Stimulated activated CD4-positive, alpha-beta T cell treated with anti-CD3 and anti-CD28 coated beads, Interleukin-4, amount 100 ng/mL, for 4 hours (primary cell): ENCODE measurements at places on chromosomes 1 and 21.

DNA sequence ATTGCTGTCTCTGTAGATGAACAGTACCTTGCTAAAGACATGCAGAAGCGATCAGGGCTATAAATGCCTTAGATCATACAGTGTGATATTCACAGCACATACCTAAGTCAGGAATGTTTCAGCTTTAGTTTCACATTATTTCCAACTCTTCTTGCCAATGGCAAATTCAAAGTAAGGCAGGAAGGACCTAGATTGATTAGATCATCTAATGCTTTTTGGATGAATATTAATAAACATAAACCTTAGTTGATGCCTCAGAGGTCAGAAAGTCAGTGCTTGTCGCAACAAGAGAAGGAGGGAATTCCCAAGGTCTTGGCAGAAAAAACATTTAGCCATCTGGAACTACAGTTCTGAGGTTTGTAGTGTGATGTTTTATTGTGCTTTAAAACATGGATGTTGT lies 122.3 kb downstream of the TNFSF18 start:
- no peak for DNase-seq

- no peak for DNase-seq
These were observed 198.6 kb downstream of the SDCCAG8 start for GRCh38 chr1:243454328-243454997.

DNA sequence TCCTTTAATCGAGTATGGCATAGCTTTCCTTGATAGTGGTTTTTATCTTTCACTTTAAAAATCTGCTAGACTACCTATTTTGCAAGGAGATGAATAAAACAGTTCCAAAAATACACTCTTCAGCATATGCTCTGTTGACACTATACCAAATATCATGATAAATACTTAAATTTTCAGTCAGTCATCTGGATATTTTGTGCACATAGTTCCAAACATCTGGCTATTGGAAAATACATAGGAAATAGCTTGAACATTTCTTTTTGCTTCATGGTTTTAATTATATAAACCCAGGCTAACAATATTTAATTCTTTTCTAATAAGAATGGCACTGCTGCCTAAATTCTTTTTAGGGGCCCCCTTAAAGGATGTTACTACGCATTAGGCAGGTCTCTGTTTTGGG lies 342.1 kb downstream of the NEGR1 start:
- DNase-seq: no peak

DNA sequence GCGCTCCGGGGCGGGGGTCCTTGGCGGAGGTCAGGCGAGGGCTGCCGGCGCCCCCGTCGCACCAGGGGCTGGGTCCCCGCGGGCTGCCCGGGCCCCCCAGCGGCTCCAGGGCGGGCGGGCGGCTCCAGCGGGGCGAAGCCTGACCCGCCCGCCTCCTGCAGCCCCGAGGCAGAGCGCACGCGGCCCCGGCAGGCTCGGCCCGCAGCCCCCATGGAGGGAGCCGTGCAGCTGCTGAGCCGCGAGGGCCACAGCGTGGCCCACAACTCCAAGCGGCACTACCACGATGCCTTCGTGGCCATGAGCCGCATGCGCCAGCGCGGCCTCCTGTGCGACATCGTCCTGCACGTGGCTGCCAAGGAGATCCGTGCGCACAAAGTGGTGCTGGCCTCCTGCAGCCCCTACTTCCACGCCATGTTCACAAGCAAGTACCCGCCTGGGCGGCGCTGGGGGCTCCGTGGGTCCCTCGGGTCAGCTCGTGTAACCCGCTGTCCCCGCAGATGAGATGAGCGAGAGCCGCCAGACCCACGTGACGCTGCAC lies 817 bp downstream of the KLHL17 start:
- DNase-seq: no peak

- DNase-seq: no peak
These were observed 29.9 kb downstream of the HHAT start for GRCh38 chr1:210358626-210359025.

DNA sequence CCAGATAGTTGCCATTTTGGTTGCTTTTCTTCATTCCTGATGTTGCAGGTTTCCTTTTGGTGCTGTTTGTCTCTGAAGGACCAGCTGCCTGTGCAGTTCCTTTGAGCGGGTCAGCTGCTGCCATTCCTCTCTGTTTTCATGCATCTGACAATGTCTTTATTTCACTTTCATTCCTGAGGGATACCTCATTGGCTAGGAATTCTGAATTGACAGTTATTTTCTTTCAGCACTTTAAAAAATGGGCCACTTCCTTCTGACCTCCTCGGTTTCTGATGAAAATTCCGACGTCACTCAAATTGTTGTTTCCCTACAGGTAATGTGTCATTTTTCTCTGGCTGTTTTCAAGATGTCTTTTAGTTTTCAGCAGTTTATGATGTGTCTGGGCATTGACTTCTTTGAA lies 24.8 kb downstream of the CCSAP start:
- DNase-seq: no peak

- no peak for DNase-seq
These were observed 1.3 kb downstream of the LRRC38 start for GRCh38 chr1:13512472-13512871.

DNA sequence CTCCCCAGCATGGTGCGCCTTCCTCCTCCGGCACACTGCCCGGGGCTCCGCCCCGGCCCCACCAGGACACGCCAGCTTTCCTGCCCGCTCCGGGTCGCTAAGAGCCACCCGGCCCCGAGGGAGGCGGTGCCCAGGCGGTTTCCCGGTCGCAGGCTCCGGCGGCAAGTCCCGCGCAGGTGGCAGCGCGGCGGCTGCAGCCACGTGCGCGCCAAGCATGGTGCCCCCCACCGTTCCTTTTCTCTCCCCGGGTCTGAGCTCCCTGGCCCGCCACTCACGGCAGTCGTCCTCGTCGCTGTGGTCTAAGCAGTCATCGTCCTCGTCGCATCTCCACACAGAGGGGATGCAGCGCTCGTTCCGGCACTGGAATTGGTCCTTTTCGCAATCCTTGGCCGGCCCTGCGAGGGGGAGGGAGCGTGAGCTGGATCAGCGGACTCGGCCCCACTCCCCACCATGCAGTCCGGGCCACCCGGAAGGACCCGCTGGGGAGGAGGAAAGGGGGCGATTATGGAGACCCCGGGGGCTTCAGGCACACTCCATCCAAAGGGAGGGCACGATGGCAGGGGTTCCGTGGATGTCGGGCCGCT lies 1.2 kb downstream of the LRP8 start:
- no peak for DNase-seq

GRCh38 chr21:26116456-26117011 lies 54.0 kb downstream of the APP start:
- no peak for DNase-seq

GRCh38 chr1:155873860-155874259 lies 14.5 kb downstream of the SYT11 start:
- DNase-seq: no peak

DNA sequence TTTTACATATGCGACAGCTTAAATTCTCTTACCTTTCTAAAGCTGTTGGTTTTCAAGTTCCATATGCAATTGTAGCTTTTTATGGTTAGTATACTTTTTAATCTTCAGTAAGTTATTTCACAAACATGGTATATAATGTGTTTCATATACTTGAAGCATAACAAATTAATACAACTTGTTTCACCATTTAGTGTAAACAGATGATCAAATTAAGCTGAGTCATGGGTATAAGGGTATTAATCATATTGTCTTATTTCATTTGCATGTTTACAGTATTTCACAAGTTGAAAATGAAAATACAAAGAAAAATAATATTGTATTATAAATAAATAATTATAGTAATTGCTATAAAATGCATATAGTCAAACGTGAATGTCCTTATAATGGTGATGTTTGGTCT lies 92.1 kb downstream of the PTPRC start:
- no peak for DNase-seq

- DNase-seq: no peak
These were observed 36.4 kb downstream of the WNT9A start for GRCh38 chr1:227911376-227911775.

DNA sequence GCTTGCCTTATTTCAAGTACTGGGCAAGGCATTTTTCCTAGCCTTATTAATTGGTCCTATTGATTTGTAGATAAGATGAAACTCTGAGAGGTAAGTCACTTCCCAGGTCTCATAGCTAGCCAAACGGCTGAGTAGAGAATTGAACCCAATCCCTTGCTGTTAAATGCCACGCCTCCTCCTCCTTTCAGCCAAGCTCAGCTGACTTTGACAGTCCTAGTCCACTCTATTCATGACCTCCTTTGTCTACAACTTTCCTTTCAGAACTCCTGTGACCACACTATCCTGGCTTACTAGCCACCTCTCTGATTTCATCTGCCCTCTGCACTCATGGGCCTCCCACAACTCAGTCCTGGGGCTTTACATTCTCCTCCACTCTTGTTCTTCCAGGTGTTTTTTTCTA lies 3.9 kb upstream of the NGF start:
- DNase-seq: no peak

GRCh38 chr1:166383137-166383536 lies 216.3 kb upstream of the FAM78B start:
- DNase-seq: no peak

DNA sequence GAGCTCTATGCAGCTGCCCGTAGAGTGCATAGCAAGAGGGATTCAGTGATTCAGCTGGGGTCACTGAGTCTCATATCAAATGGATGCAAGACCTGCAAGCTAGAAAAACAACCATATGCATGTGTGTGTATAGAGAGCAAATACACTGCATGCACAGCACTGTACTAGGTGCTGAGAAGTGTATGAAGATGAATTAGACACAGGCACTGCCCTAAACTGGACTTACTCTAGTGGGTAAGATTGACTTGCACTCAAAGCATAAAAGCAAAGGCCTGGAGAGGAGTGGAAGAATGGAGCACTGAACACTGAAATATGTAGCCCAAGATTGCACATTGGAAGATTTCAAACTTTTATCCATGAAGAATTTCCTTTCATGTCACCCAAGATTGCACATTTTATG lies 5.5 kb upstream of the GBP1 start:
- no peak for DNase-seq

GRCh38 chr1:228976316-228976715 lies 241.0 kb downstream of the RHOU start:
- DNase-seq: no peak

- no peak for DNase-seq
These were observed 85.6 kb downstream of the PAX7 start for GRCh38 chr1:18716112-18716784.

DNA sequence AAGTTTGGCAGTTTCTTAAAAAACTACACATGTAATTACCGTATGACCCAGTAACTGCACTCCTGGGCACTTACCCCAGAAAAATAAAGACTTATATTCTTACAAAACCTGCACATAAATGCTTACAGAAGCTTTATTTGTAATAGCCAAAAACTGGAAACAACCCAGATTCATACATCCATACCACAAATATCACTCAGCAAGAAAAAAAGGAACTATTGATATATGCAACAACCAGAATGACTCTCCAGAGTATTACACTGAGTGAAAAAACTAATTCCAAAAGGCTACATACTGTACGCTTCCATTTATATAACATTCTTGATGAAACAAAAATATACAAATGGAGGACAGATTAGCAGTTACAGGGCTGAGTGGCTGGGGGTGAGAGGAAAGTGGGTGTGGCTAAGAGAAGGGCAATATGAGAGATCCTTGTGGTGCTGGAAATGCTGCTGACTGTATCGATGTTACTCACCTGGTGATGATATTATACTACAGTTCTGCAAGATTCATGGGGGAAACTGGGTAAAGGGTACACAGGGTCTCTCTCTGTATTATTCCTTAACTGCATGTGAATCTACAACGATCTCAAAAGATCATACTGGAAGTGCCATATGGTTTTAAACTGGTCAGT lies 96.0 kb upstream of the GNG4 start:
- DNase-seq: no peak

DNA sequence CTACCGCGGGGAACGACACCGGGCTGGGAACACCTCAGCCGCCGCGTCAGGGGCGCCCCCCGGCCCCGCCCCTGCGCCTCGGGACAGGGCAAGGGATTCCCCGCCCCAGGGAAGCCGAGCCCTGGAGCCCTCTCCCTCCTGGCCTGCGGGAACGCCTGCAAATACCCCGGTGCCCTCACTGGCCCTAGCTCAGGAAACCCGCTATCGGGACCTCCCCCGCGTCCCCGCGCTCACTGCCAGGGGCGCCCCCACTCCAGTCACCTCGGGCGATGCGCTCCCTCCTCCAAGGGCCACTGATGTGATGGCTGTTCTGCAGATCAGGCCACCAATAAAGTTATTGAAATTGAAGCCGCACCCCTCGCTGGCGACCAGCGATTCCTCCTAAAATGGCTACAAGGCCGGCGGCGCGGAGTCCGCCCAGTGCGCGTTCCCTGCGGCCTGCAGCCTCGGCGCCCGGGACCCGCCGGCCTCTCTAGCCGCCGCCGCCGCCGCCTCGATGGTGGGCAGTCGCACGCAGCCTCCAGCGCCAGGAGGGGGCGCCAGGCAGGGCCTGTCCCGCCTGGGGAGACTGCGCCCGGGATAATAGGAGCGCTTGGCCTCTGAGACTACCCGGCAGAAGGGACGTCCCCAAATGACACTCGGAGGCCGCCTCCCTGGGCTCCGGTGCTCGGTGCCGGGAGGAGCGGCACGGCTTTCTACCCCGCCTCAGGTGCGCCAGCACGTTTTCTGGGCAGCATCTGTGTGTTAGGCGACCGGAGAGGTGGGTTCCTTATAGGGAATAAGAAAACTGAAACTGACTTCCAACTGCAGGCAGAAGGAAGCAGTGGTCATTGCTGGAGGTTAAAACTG lies at the start of gene PRKAB2:
Gene PRKAB2, minus strand, starts transcription at position 303 of the 849 bp plus-strand sequence. CDS start 326 bp downstream, outside the sequence.
- peak; percentile 91 for DNase-seq

DNA sequence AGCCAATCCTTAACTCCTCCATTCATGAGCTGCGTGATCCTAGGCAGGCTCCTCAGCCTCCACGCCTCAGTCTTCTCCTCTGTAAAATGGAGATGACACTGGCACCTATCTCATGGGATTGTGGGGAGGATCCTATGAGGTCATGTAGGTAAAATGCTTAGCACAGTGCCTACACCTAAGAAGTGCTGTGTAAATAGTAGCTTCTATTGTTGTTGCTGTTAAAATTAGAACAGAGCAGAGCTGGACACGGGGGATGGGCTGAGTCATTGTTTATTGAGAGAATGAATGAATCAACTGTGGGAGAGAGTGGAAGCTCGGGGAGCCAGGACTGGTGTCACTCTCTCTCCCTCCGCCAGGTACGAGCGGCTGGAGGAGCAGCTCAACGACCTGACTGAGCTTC lies 43.0 kb downstream of the TMCC2 start:
- DNase-seq: no peak
